ENCODE measurements at places on chromosomes 7 and 10. TPM values are rescaled to one million over a fixed set of nuclear protein-coding genes. Genes with fewer than 3 reads are reported as not detected.

FLNC gene
- 176 TPM for total RNA-seq

C7orf33 gene
- total RNA-seq, result not detected

BTBD16 gene
- not detected for total RNA-seq

RBP3 gene
- total RNA-seq, result not detected

PNLIP gene
- total RNA-seq, result not detected

ADAM22 gene
- total RNA-seq, result 6.3 TPM

RNF148 gene
- 0.18 TPM for total RNA-seq

GPER1 gene
- 2.4 TPM for total RNA-seq

CDK1 gene
- total RNA-seq, result 41.9 TPM

PILRB gene
- total RNA-seq, result 52.8 TPM

SGCE gene
- total RNA-seq, result 51.3 TPM

SLC39A12 gene
- not detected for total RNA-seq

ENTPD1 gene
- total RNA-seq, result 1.1 TPM

HIPK2 gene
- 72.9 TPM for total RNA-seq

TMEM140 gene
- 0.14 TPM for total RNA-seq

OR2A5 gene
- total RNA-seq, result not detected

PCDH15 gene
- 24.0 TPM for total RNA-seq

OPN1SW gene
- not detected for total RNA-seq

FRA10AC1 gene
- 23.4 TPM for total RNA-seq

SFTPD gene
- total RNA-seq, result 2.2 TPM

CELF2 gene
- 27.2 TPM for total RNA-seq

STAG3 gene
- 1.4 TPM for total RNA-seq

CACNA2D1 gene
- 14.7 TPM for total RNA-seq

APBB1IP gene
- total RNA-seq, result not detected

IL6 gene
- 1.4 TPM for total RNA-seq

MAT1A gene
- total RNA-seq, result 0.09 TPM

SFR1 gene
- 6.4 TPM for total RNA-seq

SDK1 gene
- total RNA-seq, result 12.8 TPM

STEAP1B gene
- total RNA-seq, result 0.58 TPM

HYAL4 gene
- not detected for total RNA-seq

SMC3 gene
- 47.2 TPM for total RNA-seq

GRID2IP gene
- 1.4 TPM for total RNA-seq

IL2RA gene
- not detected for total RNA-seq

OR2A7 gene
- 11.3 TPM for total RNA-seq

SLC29A3 gene
- total RNA-seq, result 11.0 TPM

TMEM139 gene
- 7.9 TPM for total RNA-seq

ZNF25 gene
- 12.7 TPM for total RNA-seq

CYP3A7 gene
- not detected for total RNA-seq

IDI2 gene
- not detected for total RNA-seq

FGFR2 gene
- 78.0 TPM for total RNA-seq
